ENCODE measurements at places on chromosomes 5 and 9.

GRCh38 chr9:111952559-111952958 lies 55.9 kb downstream of the UGCG start:
- no peak for DNase-seq

DNA sequence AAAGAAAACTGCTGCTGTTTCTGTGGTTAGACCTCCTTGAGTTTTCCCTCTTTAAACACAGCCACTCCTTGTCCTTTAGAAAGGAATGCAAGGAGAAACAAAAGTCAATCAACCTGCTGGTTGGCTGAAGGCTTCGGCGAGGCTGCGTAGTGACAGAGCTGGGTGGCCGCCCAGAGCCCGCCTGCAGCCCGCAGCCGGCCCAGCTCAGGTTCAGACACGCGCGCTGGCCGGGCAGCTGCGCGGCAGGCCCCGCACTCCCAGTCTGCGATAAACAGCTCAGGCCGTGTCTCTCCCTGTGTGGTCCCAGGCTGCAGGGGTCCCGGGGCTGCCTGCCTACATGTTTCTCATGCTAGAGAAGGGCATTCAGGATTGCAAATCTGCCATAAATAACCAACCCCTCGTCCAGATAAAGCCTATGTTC lies 115.4 kb downstream of the HSD17B3 start:
- DNase-seq, result no peak

GRCh38 chr9:86653466-86653865 lies 293.8 kb downstream of the GAS1 start:
- no peak for DNase-seq

GRCh38 chr5:81759632-81760005 lies 8.7 kb upstream of the SSBP2 start:
- no peak for DNase-seq

GRCh38 chr5:158888206-158888605 lies 211.5 kb downstream of the EBF1 start:
- DNase-seq, result no peak

DNA sequence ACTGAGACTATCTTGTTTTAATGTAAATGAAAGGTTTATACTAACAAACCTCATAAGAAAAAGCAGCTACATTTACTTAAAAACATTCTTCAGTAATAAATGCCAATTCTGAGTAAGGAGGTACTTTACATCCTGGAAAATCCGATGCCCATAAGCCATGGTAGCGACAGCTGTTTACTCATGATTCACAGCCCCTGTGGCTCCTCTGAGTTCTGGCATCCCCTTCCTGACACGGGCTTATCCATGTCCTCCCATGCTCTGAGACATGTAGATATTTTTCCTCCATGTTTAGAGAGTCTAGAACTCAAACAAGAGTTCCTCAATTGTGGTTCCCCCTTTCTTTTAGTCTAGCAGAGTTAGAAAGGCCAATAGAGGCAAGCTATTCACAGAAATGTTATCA lies 63.1 kb upstream of the DEPDC1B start:
- DNase-seq, result no peak

- DNase-seq, result no peak
Observed at GRCh38 chr5:109859537-109859936, 169.8 kb downstream of the MAN2A1 start.

DNA sequence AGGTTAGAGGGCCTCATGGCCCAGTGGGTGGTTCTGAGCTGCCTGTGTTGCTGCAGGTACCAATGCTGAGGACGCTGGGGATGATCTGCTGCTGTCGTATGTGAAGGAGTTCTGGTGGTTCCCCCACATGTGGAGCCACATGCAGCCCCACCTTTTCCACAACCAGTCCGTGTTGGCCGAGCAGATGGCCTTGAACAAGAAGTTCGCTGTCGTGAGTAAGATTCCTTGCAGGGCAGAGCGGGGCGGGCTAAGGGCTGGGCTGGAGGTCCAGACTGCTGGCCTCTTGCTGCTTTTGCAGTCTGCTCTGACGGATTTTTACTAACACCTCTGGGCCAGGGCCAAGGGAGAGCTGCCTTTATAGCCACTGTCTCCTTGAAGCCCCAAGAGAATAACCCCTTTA lies 26.9 kb downstream of the NDST1 start:
- no peak for DNase-seq

GRCh38 chr9:106019039-106019680 lies 324.8 kb downstream of the TMEM38B start:
- no peak for DNase-seq

DNA sequence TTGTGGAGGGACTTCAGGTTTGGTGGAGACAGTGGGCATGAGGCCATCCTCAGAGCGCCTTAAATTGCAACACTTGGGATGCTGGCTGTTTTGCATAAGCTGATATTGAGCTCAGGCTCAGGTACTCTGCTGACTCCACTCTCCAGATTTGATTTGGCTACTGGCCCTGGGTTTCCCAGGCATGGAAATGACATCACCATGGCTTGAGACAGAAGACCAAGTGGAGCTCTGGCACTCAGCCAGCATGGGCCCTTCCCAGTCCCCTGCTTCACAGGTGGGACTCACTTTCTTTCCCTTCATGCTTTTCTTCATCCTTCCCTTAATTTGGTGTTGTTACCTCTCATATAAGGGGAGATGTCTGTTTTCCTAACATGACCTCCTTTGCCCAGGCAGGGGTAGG lies 72.0 kb upstream of the IL12B start:
- DNase-seq, result no peak

DNA sequence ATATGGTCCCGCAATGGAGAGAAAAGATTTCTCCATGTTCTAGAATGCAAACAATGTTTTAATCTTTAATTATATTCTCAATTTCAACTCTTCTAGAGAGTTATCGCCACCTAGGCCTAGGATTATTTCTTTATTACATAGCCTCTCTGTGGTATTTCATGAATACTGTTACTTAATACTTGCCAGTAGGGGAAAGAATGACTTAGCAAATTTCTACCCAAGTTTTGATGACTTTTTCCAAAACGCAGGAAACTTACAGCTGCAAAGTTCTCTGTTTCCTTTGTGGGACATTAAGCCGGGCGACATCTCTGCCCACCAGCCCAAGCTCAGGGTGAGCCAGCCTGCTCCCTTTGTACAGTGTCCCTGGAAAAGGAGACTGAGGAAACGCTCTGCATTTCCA lies 73.8 kb downstream of the MED27 start:
- no peak for DNase-seq

DNA sequence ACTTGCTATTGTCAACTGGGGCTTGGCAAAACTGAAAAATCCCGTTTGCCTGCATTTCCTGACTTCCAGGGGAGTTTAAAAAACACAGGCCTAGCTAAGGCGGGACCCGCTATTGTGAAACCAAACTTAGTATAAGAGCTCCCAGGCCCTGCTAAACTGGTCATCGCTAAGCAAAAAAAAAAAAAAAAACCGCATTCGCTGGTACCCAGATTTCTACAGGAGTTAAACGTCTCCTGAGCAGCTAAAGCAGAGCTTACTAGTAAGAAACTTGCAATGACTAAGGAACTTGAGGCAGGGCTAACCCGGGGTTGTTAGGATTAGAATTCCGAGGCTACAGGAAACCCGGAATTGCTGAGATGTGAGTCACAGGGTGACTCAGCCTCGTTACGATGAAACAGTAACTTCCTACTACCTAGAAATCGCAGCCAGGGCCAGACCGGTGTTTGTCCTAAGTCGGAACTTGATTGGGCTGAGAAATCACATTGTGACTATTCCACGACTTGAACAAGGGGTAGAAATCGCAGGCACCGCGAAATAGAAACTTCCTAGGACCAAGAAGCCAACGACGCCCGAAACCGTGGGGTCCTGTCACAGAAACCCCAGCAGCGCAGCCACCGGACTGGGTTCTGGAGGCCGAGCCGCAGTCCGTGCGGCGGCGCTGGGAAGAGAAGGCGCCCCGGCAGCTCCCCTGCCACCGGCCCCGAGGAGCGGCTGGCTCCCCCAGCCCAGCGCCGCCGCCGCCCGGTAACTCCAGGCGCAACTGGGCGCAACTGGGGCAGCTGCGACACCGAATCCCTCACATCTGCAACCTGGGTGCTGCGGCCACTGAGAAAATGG lies 89.4 kb downstream of the ANXA2R start:
- DNase-seq, result peak; percentile 46

GRCh38 chr5:113319256-113320053 lies 115.3 kb downstream of the TSSK1B start:
- no peak for DNase-seq

DNA sequence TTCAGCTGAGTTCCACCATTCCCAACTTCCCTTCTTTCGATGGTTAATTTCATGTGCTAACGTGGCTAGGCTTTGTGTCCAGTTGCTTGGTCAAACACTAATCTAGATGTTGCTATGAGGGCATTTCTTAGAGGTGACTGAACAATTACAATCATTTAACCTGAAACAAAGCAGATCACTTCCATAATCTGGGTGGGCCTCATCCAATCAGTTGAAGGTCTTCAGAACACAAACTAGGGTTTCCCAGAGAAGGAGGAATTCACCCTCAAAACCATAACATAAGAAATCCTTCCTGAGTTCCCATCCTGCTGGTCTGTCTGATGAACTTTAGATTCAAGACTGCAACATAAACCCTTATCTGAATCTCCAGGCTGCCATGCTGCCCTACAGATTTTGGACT lies 2381.7 kb downstream of the MAT2B start:
- no peak for DNase-seq

DNA sequence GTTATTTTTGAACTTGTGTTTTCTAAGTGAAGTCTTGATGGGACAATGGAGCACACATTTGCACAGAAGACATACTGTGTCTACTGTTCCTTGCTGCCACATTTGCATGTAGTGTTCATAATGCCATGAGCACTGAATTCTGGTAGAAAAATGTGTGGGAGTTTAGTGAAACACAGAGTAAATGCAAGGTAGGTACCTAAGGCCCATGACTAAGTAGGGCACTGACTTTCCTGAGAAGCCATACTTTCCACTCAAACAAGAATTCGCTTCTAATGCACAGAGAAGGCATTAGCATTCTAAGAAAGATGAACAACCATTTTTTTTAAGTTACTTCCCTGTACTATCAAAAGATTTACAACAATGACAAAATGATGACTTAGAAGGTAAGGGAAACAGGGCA lies 282.2 kb downstream of the MAN2A1 start:
- DNase-seq, result no peak

- peak; percentile 27 for DNase-seq
Observed at GRCh38 chr9:131744171-131744719, 4.4 kb upstream of the RAPGEF1 start.

GRCh38 chr5:77024490-77024889 lies 5.7 kb upstream of the AGGF1 start:
- no peak for DNase-seq

DNA sequence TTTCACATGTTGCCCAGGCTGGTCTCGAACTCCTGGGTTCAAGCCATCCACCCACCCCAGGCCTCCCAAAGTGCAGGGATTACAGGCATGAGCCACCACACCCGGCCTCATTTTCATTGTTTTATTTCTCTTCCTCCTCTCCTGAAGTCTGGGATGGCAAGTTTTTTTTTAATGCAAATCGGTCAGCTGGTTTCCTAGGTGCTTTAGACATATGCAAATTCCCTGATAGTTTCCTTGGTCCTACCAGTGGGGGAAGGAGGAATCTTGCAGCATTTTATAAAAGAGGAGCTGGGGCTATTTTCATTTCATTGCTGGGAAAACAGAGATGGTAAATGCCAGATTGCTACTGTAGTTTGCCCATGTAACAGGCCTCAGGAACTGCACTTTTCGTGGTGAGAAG lies 179.4 kb downstream of the ACTL7B start:
- no peak for DNase-seq

DNA sequence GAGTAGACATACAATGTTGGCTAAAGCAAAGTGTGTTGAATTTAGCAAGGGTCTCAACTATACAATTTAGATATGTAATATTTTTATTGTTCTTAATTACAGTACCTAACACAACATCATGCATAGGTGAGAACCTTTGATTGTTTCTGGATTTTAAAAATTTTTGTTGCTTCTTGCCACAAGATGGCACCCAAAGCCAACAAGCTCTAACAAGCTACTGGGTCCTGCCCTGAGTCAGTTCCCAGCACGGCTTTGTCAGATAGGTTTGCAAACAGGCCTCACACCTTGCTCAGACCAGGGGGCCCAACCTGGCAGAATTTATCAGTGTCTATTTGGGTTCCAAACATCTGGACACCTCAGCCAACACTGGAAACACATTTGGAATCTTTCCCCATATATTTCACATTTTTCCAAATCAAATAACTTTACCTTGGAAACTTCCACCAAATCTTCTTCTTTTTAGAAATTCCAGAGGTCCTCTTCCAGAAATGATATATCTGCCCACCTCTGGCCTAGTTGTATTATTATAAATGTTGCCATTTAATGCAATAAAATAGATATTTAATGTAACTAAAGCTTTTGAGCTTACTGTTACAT lies 49.5 kb upstream of the EGFLAM start:
- DNase-seq, result no peak

DNA sequence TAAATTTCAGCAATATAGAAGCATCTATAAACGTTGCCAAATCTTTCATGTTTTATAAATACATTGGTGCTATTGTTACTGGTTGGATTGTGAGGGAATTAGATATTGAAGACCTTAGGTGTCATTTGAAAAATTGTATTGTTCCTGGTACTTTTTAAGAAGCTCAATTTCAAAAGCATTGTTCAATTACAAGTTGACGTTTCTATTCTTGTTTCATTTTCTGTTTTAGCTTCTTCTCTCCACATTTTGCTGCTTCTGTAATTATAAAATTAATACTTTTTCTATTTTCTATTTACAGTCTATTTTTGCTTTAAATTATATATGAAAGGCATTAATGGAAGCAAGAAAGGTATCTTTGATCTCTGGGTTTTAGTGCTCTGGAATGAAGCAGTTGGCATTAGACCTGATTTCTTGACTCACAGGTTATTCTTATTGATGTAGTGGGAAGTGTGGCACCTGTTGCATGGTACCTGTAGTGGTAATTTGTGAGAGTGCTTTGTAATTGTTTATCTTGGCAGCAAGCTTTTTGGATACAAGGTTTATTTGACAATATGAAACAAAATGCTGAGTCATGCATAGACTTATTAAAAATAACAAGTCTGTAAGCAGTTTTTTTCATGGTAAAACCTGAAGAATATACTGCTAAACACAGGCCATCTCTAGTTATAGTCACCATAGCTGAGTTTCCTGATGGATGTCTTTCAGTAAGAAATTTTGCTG lies 13.2 kb downstream of the MACIR start:
- DNase-seq, result no peak

GRCh38 chr5:132469380-132470009 lies 21.1 kb downstream of the IRF1 start:
- no peak for DNase-seq

GRCh38 chr9:20989923-20990341 lies 41.5 kb downstream of the HACD4 start:
- no peak for DNase-seq

DNA sequence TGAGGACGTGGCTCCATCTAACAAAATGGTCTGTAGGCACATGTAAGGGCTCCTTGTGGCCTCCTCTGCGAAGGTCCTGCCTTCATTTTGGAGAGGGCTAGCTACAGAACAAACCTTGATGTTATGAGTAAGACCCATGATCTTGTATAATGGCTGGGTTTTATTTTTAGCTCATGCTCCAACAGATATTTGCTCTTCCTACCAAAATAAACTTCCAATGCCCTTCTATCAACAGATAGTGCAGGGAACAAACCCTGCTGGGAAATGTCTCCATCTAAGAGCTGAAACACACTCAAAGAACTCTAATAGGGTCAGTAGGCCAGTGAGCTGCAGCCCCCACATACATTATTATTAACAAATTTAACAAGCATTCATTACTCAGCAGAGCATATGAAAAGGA lies 189.5 kb downstream of the LURAP1L start:
- no peak for DNase-seq

GRCh38 chr5:135578305-135578684 lies 496 bp downstream of the CXCL14 start:
- no peak for DNase-seq
